ENCODE measurements at places on chromosomes 11 and 22.

GRCh38 chr11:123409456-123410217 is 20.4 kb upstream of the GRAMD1B start:
- no peak for DNase-seq

DNA sequence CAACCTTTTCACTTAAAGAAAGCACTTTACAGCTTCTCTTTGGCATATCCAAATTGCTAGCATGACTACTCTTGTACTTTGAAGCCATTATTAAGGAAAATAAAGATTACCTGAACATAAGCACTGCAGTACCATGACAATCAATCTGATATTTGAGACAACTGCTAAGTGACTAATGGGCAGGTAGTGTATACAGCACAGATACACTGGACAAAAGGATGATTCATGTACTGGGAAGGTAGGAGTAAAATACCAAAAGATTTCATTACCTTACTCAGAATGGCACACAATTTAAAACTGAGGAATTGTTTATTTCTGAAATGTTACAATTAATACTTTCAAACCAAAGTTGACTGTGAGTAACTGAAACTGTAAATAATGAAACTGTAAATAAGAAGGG is 1054.3 kb upstream of the TENM4 start:
- DNase-seq: no peak

- DNase-seq: peak; percentile 46
Measured at GRCh38 chr11:43508511-43508918, 149.8 kb downstream of the TTC17 start.

DNA sequence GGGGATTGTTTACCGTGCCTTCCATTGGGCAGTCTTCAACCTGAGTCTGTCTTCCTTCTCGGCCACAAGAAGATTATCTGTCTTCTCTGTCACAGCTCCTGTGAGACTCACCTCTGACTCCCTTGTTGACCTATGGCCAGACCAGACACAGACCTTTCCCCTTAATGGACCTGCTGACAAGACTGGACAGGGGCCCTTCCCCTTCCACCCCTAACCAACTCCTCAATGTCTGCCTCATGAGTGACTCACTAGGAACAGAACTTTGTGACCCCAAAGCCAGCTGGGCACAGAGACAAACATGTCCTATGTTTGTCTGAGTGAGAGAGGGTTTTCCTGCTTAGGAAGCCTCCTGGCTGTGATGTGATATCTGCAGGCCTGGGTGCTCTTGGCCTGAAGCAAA is 405.0 kb downstream of the BRD1 start:
- no peak for DNase-seq

GRCh38 chr11:73217810-73218105 is 323 bp upstream of the P2RY2 start:
- no peak for DNase-seq

DNA sequence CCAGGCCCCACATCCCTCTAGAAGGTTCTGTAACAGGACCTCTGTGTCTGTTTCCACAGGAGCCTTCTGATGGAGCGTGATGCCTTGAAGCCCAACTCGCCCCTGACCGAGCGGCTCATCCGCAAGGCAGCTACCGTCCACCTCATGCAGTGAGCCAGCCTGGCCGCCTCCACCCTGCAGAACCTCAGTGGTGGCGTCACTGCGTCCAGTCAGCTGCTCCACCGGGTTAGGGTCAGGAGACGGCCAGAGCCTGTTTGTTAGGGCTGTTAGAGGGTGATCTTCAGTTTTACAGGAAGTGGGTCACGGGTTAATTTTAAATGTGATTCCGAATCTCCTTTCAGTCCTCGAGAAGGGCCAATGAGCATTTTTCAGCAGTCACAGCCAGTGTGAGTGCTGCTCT is 3.9 kb upstream of the GTSE1 start:
- DNase-seq: no peak

DNA sequence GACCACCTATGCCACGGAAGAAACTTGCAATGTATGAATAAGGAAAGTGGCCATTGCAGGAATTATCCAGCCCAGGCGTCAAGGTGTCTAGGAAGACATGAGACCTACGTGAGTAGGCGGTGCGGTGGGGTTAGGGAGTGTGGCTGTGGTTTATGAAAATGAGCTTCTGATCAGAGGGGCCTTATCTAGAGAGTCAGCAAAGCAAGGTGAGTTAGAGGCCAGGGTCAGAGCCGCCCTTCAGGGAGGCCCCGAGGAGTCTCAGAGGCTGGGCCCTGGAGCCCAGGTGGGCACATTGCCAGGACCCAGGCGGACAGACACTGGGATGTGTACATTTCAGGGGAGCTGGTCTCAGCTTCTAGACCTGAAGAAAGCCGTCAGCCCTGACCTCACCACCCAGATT is 13.8 kb upstream of the LINC01488 start:
- DNase-seq: no peak

GRCh38 chr22:21651521-21652009 is 9.5 kb downstream of the SDF2L1 start:
- DNase-seq: no peak

GRCh38 chr11:110777775-110778174 is 65.5 kb upstream of the ARHGAP20 start:
- DNase-seq: no peak

GRCh38 chr11:1307163-1307870 is 2.1 kb downstream of the TOLLIP start:
- no peak for DNase-seq

DNA sequence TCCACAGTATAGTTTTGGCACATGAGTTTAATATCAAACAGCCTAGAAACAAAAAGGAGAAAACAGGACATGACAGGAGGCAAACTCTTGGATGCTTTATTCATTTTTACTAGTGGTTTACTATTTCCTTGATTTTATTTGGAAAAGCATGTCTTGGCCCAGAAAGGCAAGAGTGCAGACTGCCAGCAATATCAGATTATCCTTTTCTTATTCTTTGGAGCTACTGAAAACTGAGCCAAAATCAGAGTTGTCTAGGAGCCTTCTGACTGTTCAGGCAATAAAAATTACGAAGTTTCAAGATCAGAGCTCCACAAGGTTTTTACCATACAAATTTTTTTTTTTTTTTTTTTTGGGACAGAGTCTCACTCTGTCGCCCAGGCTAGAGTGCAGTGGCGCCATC is 16.0 kb downstream of the CELF1 start:
- DNase-seq: no peak

GRCh38 chr22:29216873-29217666 is 11.4 kb downstream of the EMID1 start:
- peak; percentile 42 for DNase-seq

DNA sequence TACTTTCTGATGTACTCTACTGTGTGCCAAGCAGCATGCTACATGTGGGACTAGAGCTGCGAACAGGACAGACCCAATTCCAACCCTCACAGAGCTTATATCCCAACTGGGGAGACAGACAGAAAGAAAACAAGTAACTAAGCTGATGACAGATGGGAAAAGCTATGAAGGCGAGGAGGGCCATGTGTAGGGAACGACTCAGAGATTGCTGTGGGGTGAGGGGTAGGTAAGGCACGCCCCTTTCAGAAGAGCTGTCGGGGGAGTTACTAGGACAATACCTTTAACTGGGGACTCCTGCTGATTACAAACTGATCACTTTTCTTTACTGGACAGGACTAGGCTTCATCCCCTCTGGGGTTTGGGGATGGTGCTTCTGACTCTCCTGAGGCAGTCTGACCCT is 48.9 kb downstream of the ST3GAL4 start:
- DNase-seq: no peak

GRCh38 chr11:124415356-124415923 is 9.2 kb downstream of the OR8B4 start:
- peak; percentile 20 for DNase-seq

- DNase-seq: no peak
Measured at GRCh38 chr22:22201185-22201929, 43.2 kb upstream of the VPREB1 start.

DNA sequence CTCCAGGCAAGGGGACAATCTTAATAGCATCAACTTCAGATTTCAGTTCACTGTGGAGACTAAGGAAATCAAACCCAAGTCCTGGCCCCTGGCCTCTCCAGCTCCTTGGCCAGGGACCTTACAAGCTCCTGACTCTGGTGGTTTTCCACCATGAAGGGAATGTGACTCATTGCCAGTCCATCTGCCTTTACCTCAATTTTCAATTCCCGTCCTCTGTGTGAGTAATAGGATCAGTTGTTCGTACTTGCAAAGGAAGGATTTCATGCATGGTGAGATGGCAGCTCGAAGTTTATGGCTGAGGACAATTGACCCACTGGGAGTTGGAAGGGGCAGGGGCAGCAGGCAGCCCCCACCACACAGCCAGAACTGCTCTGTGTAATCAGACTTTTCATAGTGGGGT is 42.5 kb downstream of the INSC start:
- DNase-seq: peak; percentile 78

DNA sequence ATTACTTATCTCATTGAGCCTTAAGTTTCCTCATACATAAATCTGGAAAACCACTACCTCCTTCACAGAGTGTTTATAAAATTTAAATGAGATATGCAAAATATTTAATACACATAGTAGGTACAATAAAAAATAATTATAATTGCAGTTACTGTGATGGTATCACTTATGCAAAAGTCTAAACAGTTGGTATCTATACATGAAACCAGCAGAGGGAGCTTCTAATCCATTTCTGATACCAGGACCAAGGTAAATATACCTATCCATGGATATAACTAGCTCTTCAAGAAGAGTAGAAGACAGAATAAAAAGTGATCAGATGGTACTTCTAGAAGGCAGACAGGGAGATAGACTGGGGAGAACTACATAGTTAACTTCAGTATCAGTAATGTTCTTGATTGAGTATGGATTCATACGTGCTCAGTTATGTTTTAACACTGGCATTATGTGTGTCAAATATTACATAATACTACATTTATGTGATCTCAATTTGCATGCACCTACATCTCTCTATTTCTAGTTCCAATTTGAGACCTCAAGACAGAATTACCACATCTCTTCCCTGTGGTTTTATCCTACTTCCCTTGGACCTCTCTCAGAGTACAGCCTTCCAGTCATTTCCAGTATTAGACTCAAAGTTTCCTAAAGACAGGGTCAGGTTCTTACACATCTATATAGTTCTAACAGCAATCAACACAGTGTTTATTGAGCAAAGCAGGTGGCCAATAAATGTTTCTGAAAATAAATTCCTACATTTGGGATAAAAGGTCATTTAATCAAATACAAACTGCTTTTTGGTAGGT is 13.7 kb upstream of the TSG101 start:
- DNase-seq: no peak

DNA sequence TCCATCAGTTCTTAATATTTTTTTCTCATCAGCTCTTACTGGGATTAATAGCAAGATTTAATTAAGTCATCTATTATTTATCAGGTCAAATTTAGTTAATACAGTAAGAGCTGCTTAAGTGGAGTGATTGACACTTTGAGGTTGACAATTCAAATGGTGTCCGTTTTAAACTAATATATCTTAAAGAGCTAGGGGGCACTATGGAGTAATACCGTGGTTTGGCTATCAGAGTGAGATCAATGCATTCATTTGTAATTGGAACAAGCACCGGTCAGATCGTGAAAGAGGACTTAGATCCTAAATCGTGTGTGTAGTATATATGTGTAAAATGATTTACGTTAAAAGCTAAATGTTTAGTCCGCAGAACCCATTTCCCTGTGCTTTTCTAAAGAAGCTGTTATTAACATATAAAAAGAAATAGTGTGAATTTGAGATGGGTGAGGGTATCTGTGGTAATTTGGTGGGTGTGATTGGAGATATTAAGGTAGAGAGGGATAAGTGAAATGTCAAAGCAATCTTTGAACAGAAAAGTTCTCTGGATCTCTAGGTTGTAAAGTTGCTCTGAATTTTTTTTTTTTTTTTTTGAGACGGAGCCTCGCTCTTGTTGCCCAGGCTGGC is 2.3 kb downstream of the SIK2 start:
- DNase-seq: no peak

GRCh38 chr11:130136107-130136506 is 23.5 kb upstream of the ST14 start:
- no peak for DNase-seq

DNA sequence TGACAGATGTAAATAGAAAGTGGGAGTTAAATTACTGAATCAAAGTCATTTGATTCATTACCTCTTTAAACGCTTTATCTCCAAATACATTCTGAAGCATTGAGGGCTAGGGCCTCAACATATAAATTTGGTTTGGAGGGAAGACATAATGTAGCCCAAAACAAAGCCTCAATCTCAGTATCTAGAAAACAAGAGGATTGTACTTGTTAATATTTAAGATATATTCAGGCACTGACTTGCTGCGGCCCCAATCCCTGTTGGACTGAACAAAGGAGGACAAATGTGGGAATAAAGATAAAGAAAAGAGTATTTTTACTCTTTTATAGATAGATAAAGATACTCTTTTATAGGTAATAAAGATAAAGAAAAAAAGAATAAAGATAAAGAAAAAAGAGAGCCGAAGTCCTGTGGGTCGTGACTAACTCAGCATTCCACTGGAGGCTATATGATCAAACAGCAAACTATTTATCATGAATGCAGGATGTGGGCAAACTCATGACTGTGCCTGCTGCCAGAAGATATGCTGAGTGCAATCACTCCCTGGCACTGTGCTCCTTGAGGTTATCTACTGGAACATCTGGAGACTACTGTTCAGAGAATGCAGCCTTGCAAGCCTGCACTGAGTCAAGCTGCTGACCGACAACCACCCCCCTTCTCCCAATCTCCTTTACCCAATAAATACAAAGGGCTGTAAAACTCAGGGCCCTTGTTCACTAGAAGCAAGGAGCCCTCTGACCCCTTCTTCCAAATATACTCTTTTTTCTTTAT is 6.9 kb downstream of the OR10V1 start:
- peak; percentile 18 for DNase-seq

GRCh38 chr11:73389916-73390315 is 13.7 kb downstream of the RELT start:
- no peak for DNase-seq

- no peak for DNase-seq
Measured at GRCh38 chr11:111403051-111403726, 24.1 kb upstream of the POU2AF1 start.

DNA sequence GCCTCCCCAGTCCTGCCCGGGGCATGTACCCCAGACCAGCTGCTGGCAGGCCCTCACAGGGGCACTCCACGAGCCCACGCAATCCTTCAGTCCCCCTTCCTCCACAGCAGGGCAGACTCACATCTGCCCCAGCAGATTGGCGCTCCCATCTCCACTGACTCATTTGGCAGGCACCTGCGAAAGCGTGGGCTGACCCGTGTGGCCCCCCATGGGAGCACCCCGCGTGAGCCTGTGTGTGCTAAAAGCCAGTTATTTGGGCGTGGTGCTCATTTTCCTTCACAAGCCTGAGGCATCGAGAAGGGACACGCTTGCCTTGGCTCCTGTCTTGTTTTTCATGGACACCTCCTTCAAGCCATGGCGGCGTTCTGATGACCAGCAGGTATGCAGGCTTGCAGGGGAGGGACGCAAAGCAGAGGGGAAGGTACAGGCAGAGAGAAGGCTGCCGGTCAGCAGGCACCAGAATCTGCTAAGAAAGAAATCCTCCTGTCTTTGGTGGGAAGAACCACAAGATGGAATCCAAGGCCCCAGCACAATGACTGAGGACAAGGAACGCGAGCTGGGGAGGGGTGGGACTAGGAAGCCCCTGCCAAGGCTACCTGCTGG is 8.6 kb downstream of the NECTIN1 start:
- DNase-seq: no peak

DNA sequence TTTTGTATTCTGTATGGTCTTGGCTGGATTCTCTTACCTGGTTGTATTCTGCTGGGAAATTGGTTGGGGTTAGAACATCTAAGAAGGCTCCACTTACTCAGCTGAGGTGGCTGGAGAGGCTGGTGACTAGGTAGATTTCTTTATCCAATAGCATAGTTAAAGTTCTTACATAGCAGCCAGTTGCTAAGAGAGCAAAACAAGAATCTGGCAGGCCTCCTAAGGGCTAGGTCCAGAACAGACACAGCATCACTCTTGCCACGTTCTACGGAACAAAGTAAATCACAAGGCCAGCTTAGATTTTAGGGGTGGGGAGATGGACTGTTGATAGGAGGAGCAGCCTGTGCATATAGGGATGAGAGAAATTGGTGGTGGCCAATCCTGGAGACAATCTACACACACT is 141.3 kb upstream of the CCDC90B start:
- no peak for DNase-seq

Data from AG09309 (cell line).